ENCODE measurements at places on chromosomes 6 and 20.

DNA sequence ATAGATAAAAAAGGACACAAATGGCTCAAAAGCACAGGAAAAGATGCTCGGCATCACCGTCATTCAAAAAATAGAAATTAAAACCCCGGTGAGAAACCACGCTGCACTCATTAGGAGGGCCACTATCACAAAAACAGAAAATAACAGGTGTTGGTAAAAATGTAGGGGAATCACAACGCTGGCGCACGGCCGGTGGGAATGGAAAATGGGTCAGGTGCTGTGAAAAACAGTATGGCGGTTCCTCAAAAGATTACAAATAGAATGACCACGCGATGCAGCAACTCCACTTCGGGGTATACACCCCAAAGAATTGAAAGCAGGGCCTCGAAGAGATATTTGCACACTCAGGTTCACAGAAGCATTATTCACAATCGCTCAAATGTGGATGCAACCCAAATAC lies 28.3 kb downstream of the NPEPL1 start:
- DNase-seq: no peak

DNA sequence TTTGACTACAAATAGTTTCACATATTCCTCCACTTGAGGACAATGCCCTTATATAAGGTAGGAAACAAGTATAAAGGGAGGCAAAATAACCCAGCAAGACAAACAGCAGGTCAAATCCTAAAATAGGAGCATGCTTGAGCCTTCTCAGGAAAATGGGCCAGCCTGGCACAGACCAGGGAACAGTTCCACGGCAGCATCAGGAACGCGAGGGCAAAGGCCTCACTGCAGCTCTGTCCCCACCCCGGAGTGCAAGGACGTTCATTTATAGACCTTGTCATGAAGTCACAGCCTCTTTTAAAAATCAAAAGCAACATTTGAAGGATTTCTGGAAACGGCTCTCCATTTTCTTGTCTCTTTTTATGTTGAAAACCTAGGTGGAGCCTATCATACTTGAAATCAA lies 17.1 kb downstream of the PDE10A start:
- no peak for DNase-seq

DNA sequence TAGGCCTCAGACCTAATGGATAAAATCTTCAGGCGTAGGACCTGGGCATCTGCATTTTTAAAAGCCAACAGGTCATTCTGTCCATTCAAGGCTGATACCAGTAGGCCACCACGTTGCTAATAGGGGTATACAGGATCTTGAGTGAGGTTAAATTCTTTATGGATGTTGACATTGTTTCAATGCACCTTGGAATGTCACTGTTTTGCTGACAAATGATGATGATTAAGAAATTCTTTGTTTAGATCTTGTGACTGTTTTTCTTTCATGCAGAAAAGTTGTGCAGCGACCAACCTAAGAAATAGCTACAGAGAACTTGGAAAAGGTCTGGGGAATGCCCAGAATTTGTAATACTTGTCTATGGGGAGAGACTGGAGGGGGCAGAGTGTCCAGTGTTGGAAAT lies 101.1 kb upstream of the CLDN20 start:
- no peak for DNase-seq

DNA sequence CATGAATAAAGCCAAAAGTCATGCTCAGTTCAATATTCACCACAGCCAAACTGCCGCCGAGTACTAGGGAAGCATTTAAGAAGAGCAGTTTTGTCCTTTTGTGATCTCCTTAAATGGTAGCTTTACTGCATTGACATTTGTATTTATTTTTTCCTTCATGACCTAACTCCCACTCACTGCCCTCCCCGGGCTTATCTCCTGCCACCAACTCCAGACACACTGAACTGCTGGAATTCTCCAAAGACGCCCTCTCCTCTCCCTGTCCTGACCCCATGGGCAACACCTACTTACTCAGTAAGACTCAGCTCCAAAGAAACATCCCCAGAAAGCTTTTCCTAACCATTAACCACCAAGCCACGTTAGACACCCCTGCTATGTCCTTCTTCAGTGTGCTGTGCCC lies 48.5 kb upstream of the CNKSR3 start:
- DNase-seq: no peak

- DNase-seq: no peak
These were observed 74.0 kb upstream of the POPDC3 start for GRCh38 chr6:105253787-105254186.

DNA sequence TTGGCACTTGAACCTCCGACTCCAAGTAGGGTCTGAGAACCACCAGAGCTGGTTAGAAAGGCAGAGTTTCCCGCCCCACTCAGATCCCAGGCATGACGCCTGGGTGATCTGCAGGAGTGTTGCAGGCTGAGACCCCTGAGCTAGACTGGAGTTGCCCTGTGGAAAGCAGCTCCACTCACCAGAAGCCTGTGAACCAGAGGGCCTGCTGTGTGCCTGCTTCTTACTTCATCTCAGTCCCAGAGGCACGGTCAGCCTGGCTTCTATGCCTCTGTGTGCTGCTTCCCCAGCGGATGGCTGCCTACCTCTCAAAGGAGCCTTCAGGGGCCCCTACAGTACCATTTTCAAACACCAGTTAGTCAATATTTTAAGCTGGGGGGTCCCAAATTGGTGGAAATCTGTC lies 15.6 kb upstream of the CCN6 start:
- no peak for DNase-seq

DNA sequence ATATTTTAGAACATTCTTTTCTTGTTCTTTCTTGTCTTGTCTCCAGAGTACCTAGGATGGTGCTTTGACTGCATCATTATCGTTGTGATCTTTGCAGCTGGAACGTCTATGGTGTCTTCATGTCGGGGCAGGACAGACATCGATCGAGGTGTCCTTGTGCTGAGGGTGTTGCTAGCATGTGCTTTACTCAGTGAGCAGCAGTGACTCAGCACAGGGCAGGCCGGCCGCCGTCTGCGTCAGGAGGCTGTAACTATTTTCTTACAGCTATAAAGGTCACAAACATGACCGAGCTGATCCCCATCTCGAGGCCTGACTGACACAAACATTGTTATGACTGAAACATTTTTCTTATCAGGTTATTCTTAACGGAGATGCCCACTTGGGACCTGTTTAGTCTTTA lies 14.9 kb upstream of the CTCFL start:
- DNase-seq: no peak

DNA sequence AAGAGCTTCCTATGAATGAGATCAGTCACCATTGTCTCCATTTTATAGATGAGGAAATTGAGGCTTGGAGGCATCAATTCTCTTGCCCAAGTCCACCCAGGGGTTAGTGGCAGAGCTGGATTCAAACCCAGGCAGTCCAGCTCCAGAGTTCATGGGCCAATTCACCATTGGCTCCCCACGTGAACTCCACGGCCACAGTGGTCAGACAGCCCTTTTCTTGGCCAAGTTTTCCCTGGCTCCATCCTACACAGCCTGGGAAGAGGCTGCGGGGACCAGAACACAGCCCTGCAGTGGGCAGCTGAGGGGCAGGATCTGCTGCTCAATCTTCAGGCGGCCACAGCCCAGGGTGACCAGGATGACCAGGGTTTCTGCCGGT lies 20.5 kb downstream of the TGM2 start:
- no peak for DNase-seq

GRCh38 chr6:105184921-105185320 lies 5.1 kb upstream of the POPDC3 start:
- DNase-seq: no peak

GRCh38 chr6:151087861-151088598 lies 151.7 kb upstream of the AKAP12 start:
- DNase-seq: no peak

DNA sequence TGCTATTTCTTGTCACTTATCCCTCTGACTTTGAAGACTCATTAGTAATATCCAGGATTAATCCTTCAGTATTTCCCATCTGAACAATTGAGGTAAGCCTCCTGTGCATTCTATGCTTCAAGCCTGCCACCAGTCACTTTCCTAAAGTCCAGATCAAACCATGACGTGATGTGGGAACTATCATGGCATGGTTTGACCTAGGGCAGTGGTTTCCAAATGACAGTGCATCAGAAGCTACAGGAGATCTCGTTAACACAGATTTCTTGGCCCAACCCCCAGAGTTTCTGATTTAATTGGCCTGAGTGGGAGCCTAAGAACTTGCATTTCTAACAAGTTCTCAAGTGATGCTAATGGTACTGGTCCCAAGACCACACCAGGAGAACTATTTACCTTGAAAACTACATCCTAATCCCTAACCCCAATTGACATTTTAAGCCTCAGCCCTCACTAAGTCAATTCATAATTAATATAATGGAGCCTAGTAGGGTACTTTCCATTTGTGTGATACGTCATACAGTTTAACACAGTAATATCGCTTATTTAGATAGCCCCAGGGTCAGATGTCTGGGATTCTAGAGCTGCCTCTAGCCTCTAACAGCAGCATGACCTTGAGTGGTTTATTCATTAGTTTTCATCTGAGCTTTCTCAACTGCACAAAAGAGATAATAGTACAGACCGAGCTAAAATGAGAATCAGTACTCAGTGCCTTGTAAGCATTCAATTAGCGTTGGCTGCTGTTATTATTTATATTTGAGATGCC lies 907.6 kb downstream of the TFAP2A start:
- no peak for DNase-seq

GRCh38 chr20:22823119-22823518 lies 212.0 kb upstream of the SSTR4 start:
- no peak for DNase-seq

DNA sequence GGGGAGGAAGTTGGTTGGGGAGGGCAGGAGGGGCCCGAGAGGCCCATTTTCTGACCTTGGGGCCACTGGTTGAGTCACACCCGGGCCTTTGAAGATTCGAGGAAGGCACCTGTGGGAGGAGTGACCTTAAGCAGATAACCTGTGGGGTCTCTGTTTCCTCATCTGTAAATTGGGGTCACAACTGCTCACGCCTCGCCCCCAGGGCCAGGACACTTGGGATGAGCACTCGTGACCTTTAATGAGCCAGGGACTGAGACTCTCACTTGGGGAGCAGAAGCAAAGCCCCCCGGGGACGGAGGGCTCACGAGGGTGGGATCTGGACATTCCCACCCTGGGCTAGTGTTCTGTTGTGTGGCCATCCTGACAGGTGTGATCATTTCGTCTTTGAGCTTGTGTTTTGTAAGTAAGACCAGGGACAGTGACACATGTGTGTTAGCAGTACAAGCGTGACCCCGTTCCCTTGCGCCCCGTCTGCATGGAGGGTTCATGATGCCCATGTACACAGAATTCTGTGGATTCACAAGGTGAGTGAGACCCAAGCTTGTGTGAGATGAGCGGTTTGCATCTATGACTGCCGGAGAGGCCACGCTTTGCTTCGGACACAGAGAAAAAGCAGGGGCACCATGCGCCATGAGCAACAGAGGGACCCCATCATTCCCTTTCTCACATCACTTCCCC lies 79.3 kb upstream of the PMEPA1 start:
- DNase-seq: no peak

GRCh38 chr6:93940381-93940780 lies 521.0 kb upstream of the EPHA7 start:
- no peak for DNase-seq

DNA sequence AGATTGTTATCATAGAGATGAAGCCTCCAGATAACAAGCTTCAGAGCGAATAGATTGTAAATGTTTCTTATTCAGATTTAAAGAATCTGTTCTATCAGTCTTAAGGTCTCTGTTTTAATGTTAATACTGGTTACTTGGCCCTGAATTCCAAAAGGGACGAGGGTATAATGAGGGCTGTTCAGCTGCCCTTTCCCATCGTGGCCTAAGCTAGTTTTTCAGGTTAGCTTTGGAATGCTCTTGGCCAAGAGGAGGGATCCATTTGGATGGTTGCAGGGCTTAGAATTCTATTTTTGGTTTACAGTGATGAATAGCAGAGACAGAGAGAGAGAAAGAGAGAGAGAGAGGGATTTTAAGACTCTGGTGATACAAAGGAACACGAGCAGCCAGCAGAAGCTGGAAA lies 62.8 kb upstream of the UFL1 start:
- no peak for DNase-seq

GRCh38 chr6:53854843-53855567 lies 60.2 kb downstream of the LRRC1 start:
- DNase-seq: no peak

GRCh38 chr6:31607317-31607716 lies 7.7 kb upstream of the AIF1 start:
- no peak for DNase-seq

- no peak for DNase-seq
These were observed 144.2 kb upstream of the CENPW start for GRCh38 chr6:126195625-126196236.

DNA sequence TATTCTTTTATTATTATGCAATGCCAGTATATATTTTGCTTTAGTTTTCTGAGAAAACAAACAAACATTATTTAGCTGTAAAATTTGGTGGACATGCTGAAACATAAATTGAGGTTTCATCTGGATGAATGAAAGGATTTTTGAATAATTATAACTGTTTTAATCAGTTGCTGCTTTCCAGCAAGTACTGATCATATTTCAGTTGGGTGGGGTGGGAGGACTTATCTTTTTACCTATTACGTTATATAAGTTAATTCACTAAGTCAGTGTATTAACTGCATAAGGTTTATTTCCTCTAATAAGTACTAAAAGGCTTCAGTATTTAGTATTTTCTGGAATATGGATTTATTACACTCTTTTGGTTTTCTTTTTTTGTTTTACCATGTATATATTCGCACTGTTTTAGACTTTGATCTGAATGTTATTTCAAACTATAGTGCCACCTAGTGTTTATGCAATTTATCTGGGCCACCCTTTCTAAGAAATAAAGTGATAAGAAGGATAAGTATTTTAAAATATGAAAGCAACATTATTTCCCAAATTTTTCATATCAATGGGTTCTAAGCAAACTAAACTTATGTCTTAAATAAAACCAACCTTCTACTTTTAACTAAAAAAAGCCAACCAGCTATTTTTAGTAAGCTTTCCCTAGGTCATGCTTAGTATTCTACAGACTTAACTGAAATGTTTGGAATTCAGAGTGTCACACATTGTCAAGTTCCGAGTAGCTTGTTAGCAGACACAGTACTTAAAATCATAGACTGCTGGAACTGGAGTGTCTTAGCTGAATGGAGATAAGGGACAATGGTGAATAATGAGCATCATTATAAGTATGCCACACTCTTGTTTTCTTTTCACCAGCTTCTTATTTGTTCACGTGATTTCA lies 105.4 kb upstream of the MCHR2 start:
- no peak for DNase-seq

- no peak for DNase-seq
These were observed 54.1 kb upstream of the NT5E start for GRCh38 chr6:85395746-85396145.

DNA sequence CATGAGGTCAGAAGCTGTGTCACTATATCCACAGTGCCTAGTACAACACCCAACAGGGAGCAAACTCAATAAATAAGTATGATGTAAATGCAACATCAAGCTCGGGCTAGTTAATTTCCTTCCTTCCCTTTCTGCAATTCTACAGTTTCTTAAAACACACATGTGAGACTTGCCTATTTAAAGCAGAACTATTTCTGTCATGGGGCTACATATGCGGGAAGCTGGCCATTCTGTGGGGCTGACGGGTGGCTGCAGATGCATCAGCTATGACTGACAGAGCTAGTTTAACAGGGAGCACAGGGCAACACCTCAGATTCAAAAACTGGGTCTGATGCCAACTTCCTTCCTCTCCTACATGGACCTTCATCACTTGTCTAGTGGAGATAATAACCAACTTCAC lies 118.1 kb upstream of the ENPP5 start:
- DNase-seq: no peak
